ENCODE measurements at places on chromosomes 12 and 14.

GRCh38 chr12:109582636-109583035 is 9.0 kb downstream of the MVK start:
- DNase-seq: no peak

DNA sequence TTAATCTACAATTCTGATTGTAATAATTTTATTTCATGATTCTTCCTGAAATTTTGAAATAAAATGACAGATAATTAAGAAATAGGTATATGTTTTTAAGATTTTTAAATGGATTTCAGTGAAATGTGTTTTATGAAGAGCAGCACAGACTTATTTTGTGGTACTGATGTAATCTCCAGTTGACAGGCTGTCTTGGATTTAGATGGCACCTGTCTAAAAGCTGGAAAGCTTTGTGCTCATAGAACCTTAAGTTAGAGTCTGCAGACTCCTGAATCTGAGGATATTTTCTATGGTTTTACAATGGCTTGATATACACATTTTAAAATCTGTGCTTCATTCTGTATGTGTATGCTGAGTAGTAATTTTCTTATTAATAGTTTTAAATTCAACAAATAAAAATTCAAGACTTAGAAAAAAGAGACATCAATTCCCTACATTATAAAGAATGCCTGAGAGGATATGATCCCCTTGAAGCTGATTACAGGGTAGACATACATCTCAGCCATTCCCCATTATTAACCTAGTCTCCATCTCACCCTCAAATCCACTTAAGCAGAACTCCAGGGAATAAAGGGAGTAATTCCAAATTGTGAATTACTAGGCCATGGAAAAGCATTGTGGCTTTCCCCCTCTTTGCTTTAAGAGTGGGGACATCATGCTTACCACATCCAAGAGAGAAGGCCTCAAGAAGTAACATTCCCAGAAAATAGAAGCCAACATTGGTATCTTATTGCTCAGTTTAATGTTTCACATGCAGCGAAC is 33.7 kb upstream of the ACSS3 start:
- no peak for DNase-seq

GRCh38 chr12:59452259-59452658 is 143.6 kb upstream of the SLC16A7 start:
- no peak for DNase-seq

DNA sequence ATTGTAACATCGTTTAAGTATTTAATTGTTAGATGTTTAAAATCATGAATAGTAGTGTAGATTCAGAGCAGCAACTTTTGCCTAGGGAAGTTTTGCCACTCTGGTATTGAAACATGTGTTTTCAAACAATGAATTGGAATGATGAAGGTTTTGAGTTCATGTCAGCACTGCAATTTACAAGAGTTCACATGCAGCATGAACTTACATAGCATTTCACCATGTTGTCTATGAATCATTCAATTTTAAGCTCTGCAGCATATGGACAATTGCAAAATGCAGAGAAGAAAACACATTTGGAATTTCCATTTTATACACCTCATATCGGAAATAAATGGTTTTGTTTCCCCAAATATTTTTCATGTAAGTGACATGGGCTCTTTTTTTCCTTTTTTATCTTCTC is 170.7 kb upstream of the CDKN3 start:
- DNase-seq: no peak

DNA sequence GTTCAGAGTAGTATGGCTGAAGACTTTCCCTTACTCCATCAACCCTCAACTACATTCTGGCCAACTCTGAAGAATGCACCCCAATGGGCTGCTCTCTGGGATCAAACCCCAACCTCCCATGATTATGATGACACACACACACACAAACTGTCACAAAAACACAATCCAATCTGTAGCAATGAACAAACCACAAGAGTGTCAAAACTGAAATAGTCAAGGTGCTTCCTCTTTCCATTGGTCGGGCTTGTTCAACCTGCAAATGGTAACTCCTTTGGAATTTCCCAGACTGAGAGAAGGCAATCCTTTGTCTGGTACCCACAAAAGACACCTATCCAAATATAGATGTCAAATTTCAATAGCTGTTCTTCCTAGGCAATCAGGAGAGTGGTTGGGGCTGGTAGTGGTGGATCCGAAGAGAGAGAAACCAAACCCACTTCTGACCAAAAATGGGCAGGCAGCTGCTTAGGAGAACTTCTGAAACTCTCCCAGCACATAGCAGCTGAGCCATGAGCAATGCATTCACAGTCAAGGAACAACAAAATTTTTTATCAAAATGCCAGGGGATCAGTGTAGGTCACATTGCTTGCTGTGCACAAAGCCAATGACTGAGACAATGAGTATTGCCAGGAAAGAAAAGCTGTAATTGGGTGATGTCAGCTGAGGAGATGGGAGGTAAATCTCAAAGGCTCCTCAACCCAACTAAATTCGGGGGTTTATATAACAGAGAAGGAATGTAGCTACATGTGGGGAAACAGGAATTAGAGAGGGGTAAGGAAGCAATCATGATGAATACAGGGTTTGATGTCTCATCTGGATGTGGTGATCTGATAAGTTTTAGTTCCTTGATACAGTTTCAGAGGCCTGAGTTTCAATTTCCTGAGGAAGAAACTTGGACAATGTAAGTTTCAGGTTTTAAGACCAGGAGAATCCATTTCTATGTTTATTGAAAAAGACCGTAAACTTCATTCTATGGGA is 191.4 kb downstream of the KITLG start:
- no peak for DNase-seq

GRCh38 chr14:56702515-56702914 is 107.8 kb downstream of the OTX2 start:
- DNase-seq: no peak
